ENCODE measurements at places on chromosomes 5 and 9. TPM values are rescaled to one million over a fixed set of nuclear protein-coding genes. Genes with fewer than 3 reads are reported as not detected.

DNA sequence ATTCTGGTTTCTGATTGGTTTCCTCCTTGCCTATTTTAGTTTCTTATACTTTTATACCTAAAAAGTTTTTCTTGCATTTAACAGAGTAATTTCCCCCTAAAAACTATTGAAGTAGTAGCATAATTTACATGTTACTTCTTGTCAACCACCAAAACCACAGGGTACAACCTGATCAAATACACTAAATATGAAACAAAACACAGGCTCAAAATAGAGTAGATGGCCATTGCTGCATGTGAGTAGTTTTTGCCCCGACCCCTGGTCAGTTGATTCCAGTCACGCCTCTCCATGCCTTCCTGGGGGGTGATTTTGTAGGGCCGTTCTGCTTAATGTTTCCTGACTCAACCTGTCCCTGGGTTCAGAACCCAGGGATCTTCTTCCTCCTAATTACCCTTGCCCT lies 101.8 kb downstream of the TLE4 start:
- DNase-seq: no peak

DNA sequence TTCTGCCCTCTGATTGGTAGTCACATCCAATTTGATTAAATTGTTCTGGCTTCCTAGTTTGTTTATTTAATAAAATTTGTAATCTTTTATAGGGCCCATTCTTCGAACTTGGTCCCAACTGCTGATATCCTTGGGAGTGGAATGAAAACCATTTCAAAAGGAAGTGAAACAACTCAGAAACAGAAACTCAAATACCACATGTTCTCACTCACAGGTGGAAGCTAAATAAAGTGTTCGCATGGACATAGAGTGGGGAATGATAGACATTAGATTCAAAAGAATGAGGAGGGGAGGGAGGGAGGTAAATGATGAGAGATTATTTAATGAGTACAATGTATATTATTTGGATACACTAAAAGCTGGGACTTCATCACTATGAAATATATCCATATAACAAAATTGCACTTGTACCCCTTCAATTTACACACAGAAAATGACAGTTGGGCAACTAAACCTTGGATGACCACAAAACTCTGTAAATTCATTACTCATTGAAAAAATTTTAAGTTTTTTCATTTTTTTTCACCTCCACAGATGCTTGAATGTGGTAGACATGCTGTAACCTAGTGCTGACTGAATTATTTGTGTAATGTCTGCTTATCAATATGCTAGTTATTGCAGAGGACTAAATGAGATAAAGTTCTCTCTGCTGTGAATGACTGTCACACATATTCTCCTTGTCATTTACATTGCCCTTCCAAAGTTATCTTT lies 16.0 kb downstream of the ATP10B start:
- no peak for DNase-seq

DNA sequence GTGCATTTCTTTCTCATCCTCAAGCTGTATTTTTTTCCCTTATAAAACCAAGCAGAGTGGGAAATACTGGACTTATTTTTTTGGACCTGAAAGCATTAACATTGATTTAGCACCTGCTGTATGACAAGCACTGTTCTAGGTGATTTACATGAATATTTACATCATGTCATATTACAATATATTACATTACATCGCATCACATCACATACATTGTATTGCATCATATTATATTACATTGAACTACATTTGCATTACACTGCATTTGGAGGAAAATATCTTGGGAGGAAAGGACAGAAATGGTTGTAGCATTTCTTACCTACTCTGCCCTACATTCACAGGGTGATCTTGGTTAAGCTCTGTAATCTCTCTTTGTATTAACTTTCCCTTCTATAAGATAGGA lies 11.2 kb upstream of the PDCD1LG2 start:
- DNase-seq: no peak

The PCDHGB7 gene
- 9.8 TPM for total RNA-seq

The BTNL8 gene
- total RNA-seq: not detected

DNA sequence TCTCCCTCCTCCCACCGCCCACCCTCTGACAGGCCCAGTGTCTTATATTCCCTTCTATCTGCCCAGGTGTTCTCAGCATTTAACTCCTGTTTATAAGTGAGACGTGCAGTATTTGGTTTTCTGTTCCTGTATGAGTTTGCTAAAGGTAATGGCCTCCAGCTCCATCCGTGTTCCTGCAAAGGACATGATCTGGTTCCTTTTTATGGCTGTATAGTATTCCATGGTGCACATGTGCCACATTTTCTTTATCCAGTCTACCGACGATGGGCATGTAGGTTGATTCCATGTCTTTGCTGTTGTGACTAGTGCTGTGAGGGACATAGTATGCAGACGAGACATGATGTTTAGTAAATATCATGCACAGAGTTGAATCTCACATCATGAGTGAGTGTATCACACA lies 7.0 kb upstream of the SLC6A19 start:
- DNase-seq: no peak

The OGN gene
- total RNA-seq: 10.0 TPM

- DNase-seq: no peak
Measured at GRCh38 chr5:124576848-124577409, 169.5 kb downstream of the ZNF608 start.

The CARTPT gene
- total RNA-seq: not detected

GRCh38 chr9:22537721-22538120 lies 91.1 kb downstream of the DMRTA1 start:
- DNase-seq: no peak

The NDOR1 gene
- total RNA-seq: 5.5 TPM

DNA sequence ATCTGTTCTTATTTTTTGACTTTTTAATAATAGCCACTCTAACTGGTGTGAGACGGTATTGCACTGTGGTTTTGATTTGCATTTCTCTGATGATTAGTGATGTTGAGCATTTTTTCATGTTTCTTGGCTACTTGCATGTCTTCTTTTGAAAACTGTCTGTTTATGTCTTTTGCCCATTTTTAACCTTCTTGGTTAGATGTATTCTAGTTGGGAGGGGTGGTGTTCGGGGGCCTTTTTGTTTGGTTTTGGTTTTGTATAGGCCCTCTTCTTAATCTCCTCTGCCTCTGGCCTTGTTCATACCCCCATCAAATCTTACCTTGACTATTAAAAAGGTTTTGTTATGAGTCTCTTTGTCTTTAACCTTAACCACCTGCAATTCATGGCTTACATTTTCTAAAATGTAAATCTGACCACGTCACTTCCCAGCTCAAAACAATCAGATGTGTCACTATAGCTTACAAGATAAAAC lies 107.8 kb upstream of the NR4A3 start:
- no peak for DNase-seq

- no peak for DNase-seq
Measured at GRCh38 chr5:165720901-165721300, 2215.5 kb downstream of the MAT2B start.

The CCL27 gene
- total RNA-seq: not detected

- DNase-seq: no peak
Measured at GRCh38 chr5:181200816-181201215, 4.2 kb downstream of the TRIM7 start.

DNA sequence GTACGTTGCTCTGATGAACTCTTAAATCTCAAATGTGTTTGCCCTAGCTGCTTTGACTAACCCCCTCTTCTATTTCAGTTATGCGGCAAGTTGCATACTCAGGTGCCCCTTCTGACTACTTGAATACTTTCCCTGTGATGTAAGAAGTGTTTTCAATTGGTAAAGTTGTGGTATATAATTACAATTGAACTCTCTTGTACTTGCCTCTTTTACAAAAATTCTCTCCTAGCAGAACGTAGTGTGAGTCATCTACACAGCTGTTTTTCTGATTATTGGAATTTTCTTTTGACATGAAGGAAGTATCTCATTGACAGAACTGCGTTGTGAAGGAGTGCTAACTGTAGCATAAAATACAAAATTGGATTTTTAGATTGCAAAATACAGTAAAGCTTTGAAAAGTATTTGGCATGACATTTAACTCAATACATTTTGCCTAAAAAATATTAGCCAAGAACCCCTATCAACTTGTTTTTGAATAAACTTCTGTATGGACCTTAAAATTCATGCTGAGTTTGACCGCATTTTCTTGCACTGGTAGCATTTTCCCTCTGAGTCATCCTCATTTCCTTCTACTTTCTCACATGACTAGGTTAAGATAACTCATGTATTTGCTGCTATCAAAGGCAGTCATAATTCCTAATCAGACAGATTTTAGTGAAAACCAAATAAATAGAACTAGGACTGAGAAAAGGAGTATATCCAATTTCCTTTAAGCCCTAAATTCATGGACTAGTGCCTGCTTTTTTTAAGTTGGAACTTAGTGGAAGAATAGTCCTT lies 6.3 kb downstream of the CRHBP start:
- no peak for DNase-seq

DNA sequence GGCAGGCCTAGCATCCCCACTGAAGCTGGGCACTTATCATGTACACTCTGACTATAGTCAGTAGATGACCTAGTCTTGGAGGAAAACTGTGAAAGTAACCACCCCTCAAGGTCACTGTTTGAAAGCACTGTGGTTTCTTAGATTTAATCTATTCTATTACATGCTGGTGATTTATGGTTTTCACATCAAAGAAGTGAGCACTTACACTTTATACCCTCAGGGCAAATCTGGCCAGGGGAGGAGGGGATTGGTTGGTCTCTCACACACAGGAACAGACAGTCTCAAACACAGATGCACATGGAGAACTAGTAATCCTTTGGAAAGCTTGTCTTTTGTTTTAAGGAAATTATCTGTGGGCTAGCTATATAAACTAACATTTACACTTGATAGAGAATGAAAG lies 17.9 kb upstream of the SPIN1 start:
- DNase-seq: no peak

DNA sequence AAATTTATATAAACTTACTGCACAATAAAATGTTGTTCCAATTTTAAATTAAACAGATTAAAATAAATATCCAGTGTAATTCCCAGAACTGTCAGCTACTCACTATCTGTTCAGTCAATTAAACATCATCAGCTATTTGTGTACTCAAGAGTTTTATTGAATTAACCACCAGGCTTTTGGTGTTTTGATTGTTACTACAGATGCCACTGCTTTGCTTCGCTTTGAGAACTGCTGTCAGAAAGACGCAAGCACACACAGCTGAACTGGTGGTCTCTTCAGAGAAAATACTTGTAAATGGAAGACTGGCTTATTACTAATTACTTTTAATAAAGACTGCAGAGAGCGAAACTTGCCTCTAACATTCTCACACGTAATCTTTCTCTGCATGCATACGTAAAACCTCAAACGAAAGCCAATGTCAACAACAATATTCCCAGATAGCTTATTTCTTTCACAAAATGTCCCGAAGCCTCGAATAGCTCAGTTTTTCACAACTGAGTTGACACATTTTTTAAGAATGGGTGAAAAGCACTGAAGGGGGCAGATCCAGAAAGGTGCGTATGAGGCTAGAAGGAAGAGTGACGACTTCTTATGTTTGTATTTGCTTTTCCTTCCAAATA lies 259.6 kb upstream of the RPS23 start:
- DNase-seq: no peak

DNA sequence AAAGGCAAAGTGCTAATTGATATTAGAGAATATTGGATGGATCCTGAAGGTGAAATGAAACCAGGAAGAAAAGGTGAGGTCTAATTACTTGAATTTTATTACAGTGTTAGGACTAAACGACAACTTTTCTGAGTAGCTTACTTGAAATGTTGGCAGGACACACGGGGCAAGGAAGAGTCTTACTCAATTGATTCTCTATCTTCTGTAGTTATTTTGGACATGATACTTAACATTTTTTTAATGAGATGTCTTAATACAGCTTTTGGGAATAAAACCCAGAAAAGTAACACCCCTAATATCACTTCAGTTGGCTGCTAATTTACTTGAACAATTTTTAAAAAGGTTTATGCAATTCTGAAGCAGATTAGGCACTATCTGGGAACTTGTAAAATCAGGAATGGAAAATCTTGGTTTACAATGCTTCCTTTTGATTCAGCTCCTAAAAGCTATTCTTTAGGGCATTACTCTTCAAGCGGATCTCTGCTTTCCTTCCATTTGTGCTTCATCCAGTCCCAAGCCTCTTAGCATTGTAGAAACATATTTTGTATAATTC lies 13.7 kb downstream of the SUB1 start:
- DNase-seq: no peak

GRCh38 chr5:31471916-31472315 lies 60.0 kb downstream of the DROSHA start:
- no peak for DNase-seq

DNA sequence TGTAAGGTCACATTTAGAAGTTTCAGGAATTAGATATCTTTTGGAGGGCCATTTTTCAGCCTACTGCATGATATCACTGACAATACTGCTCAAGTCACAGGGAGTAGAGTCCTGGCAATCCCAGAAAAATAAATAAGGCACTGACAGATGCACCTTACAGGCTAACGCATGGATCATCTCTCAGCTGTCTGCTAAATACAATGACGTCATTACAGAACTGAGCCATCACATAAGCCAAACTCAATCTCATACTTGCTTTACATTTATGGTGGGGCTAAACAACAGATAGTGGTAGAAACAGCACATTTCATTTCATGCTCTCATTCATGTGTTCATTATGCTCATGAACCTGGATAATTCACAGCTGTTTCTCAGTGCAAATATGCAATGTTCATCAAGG lies 243.7 kb downstream of the SEMA5A start:
- no peak for DNase-seq

DNA sequence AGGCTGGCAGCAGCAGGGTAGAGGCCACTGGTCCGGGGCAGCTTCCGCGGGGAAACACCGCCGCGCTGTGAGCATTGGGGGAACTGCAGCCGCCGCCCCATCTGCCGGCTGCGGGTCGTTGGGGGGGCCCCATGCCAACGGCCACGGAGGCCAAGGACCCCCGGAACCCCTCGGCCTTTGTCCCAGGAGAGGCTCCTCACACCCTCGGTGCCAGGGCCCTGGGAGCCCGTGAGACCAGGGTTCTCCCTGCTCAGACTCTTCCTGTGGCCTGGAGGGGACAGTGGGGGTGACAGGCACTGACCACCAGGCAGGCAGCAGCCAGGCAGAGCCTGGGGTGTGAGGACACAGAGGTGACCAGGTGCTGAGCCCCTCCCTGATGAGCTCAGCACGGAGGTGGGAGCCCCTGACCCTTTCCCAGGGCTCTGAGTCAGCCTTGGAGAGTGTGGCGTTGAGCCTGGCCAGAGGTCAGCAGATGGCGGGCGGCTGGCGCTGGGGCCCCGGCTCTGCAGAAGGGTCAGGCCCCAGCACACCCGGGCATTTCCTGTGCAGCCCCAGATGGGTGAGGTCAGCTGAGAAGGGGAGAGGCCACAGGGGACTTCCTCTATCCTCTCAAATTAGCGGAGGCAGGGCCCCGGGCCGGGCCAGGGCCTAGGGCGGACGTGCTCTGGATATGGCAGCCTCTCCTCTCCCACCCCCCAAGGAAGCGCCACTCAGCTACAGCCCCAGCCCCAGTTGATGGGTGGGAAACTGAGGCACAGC lies 17.9 kb upstream of the EGFL7 start:
- DNase-seq: peak; percentile 95

The CTXN3 gene
- not detected for total RNA-seq

DNA sequence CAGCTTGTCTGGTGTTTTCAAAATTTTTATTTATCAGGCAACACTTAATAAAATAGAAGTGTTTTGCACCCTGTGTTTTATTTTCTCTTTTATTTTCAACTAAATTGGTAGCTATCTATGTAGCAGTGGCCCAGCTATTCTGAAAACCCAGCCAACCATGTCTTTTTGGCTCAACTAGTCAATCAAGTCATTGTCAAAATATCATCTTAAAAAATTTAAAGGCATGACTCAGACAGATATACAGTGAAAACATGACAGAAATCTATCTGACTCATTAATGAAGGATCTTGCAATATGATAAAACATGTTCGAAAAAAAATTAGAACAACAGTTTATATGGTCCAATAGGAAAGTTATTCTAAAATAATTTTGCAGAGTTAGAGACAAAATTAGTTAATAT lies 75.1 kb downstream of the HSD17B4 start:
- DNase-seq: no peak

The SLC2A6 gene
- 2.9 TPM for total RNA-seq

All from Right ventricle myocardium superior (tissue), 1 donor.